ENCODE measurements at places on chromosomes 3 and 15.

- no peak for DNase-seq
Observed at GRCh38 chr3:852033-852432, 240.8 kb upstream of the CNTN6 start.

DNA sequence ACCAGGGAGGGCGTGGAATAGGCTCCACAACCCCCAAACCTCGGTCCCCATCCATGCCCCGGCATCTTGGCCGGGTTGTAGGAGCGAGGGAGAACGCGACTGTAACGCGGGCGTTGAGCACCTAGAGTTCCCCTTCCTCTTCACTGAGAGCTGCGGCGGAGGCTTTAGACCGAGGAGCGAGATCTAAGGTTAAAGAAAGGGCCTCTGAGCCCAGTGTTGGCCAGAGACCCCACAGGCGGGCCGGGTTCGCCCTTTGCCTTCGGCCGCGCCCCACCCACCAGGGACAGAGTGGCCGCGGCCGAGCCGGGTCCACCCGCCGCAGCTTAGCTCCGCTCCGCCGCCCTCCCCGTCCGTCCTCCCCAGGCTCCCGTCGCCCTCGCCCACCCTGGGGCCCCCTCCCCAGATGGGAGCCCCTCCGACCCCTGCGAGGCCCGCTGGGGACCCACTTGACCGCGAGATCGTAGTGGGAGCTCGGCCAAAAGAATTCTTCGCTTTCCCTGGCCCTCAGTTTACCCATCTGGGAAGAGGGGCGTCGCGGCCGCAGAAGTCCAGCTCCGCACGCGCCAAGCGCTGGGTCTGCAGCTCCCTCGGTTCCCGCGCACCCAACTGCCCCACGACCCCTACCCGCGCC lies 425 bp downstream of the ANPEP start:
- no peak for DNase-seq

- no peak for DNase-seq
Observed at GRCh38 chr15:31314380-31314779, 12.3 kb upstream of the KLF13 start.

GRCh38 chr3:53780171-53780570 lies 66.0 kb downstream of the CHDH start:
- no peak for DNase-seq

- DNase-seq, result no peak
Observed at GRCh38 chr15:35958975-35959374, 413.0 kb upstream of the DPH6 start.

GRCh38 chr3:111745786-111746185 lies 113.3 kb upstream of the PHLDB2 start:
- no peak for DNase-seq

DNA sequence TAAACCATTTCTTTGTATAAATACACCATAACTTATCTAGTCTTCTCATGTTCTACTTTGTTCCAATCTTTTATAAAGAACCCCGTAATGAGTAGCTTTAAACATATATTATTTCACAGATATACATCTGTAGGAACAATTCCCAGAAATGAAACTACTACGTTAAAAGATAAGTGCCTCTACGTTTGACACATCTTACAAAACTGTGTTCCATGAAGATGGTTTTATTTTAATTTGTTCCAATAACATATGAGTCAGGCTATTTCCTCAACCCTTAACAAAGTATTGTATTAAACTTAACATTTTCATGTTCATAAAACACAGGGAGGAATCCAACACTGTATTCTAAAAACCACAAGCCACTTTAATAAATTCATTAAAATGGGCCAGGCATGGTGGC lies 52.9 kb downstream of the TRPM7 start:
- DNase-seq, result no peak

DNA sequence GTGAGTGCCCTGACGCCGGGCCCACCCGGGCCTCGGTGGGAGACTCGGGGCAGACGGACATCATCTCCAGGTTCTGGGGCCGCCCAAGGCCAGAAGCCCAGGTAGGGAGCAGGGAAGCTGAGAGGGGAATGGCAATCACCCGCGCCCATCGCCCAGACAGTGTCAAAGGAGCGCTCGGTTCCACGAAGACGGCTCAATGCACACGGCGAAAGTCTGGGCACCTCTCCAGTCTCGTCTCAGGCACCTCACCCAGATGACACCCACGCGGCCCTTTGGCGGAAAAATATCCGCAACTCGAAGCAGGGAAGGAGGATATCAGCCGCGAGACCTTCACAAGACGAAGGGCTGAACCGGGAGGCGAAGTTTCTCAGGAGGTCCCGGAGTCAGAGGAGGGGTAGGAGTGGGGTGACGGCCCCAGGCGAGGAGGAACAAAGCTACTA lies 916 bp downstream of the IL17RD start:
- DNase-seq, result no peak

DNA sequence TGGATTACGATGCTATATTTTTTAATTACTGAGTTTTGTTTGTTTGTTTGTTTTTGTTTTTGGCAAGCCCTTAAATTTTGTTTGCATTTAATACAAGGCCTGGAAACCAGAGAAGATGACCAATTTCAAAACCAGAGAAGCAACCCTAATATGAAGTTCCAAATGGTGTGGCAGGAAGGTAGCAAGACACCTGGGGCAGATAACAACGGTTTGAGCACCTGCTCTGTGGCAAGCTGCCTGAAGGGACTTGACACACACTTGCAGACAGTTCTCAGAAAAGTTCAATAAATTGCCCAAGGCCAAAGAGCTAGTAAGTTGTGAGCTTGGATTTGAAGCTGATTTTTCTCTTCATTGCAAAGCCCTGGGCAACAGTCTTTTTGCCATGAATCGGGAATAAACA lies 151.2 kb upstream of the UBE2E1 start:
- no peak for DNase-seq

GRCh38 chr15:80558631-80559319 lies 136.3 kb upstream of the ABHD17C start:
- no peak for DNase-seq

DNA sequence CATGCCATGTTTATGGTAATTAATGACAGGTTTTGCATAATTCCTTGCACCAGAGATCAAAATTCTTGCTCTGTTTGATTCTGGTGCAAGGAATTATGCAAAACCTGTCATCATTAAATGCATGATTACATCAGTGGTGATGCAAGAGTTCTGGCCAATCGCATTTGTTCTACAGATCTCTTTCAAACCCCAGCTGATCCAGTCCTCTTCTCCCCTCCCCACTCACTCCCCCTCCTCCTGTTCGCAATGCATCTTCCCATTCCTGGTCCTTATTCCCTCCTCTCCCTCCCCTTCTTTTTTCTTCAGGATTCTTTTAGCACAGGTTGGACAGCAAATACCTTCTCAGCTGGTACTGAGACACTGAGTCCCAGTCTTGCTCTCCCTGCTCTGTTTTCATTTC lies 82.1 kb downstream of the GABRB3 start:
- DNase-seq, result no peak

DNA sequence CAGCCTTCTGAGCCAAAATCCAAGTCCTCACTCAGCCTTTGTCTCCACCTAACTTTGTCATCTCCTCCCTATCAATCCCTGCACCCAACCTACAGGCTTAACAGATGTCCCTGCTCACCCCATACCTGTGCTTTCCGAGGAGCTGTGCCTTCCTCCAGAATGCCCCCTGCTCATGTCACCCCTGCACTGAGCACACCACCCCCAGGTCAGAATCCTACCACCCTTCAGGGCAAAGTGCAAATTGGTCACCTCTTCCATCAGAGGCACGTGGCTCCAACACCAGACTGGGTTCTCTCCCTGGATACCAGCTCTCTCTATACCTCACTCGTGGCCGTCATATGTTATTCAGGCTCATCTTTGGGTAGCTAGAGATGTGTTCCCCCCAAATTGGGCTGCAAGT lies 29.8 kb downstream of the HOMER2 start:
- no peak for DNase-seq

- DNase-seq, result no peak
Observed at GRCh38 chr3:135539351-135539750, 426.2 kb upstream of the PPP2R3A start.

GRCh38 chr3:156388497-156389448 lies 166.1 kb downstream of the SSR3 start:
- no peak for DNase-seq

GRCh38 chr3:64456674-64457073 lies 231.1 kb downstream of the ADAMTS9 start:
- DNase-seq, result no peak

GRCh38 chr3:38726751-38727150 lies 77.3 kb upstream of the SCN5A start:
- DNase-seq, result no peak

- DNase-seq, result no peak
Observed at GRCh38 chr15:25689592-25689991, 173.5 kb downstream of the ATP10A start.
